ENCODE measurements at places on chromosomes 6 and 20. TPM values are rescaled to one million over a fixed set of nuclear protein-coding genes. Genes with fewer than 3 reads are reported as not detected.

DNA sequence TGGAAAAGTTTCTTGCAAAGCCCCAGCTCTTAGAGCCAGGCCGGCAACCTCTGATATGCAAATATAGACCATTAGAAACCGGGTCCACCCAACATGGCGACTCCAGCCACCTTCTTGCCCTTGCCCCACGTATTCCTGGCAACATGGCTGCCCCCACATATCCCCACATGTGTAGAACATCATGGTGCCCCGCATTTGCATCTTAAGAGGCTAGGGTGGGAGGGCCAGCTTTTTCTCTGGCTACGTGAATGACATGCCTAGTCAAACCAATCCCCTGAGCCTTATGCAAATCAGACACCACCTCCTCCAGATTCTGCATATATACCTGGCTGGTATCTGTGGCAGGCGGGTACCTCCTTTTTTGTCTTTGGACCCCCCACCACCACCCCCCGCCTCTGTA lies 106.1 kb upstream of the PTPRT start:
- DNase-seq, result no peak

Gene SLC22A1
- polyA plus RNA-seq, result 0.53 TPM

Gene TFAP2C
- 1.2 TPM for polyA plus RNA-seq

GRCh38 chr6:137240168-137240567 lies 21.0 kb upstream of the IFNGR1 start:
- DNase-seq, result no peak

Gene CTCFL
- 1.6 TPM for polyA plus RNA-seq

Gene SMIM26
- 77.5 TPM for polyA plus RNA-seq

Gene PTCRA
- 0.47 TPM for polyA plus RNA-seq

DNA sequence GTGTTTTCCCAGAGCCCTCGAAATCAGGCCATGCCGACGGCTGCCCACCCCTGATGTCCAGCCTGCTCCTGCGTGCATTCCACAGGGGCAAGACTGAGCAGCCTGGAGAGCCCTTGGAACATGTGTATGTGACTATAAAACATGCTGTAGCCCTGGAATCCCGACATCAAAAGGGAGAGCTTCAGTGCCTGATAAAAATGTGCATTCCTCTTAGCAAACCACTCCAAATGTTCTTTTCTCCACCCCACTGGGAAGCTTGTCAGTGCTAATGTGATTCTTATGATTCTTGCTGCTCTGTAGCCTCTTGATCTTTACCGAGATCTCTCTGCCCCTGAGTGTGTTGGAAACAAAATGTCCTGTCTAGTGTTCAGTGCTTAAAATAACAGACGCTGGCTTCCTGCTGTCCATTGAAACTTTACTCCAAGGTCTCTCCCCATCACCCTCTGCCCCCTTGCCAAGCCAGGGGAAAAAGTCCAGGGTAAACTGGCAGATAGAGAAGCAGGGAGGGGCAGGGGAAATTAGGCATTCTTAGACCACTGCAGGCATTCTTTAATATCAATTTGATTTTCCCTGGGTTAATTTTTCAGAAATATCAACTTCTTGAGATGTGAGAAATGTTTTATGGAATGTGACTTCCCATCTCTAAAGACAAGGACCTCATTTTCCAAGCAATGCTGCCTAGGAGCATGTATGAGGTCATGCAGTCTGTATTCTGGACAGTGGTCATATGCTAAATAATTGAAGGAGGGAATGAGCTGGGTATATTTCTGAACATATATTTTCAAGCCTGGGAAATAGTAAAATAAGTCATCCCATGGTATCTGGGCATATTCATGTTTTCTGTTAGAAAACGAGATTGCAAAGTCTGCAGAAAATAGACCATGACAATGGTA lies 73.8 kb upstream of the ISM1 start:
- no peak for DNase-seq

- DNase-seq, result no peak
These were observed 60.6 kb downstream of the FOXA2 start for GRCh38 chr20:22523499-22524392.

GRCh38 chr6:20279608-20280287 lies 67.5 kb upstream of the MBOAT1 start:
- no peak for DNase-seq

DNA sequence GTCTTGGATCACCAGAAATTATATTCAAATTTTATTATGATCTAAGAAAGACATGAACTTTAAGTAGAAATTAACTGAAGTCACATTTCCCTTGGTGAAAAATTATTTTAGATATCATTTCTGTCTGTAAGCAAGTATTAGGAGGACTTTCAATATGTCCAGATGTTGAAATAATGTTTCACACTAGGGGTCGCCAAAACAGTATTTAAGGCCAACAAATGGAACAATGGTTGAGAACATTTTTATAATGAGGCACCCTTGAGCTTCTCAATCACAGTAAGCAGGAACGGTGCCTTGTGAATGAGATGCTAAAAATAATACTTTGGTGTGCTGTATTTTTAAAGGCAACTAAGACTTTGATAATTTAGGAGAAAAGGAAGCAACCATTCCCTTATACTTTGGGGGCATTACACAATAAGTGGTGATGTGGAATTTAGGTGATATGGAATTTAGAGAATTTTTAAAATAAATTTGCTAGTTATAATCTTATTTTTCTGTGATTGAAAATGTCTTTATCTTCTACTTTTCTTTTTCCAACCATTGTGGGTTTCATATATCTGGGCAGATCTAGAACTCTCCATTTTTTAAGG lies 9.6 kb upstream of the SF3B5 start:
- no peak for DNase-seq

Gene TGM2
- 38.1 TPM for polyA plus RNA-seq

Gene CLPSL2
- not detected for polyA plus RNA-seq

DNA sequence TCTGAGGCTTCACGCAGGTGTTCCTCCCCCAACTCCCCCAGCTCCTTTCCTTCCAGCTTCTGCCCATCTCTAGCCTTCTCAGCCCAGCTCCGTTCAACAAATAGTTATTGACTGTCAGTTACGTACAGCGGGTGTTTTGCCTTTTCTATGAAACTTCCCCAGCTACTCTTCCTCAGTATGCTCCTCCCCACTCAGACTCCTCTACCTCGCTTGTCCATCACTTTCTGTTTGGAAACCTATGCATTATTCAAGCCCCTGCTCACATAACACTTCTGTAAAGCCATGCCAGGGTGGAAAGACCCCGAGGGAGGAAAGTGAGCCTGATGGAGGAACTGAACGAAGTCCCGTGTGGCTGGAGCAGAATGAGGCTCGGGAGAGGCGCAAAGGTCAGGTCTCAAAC lies 44.2 kb upstream of the NR2E1 start:
- no peak for DNase-seq

DNA sequence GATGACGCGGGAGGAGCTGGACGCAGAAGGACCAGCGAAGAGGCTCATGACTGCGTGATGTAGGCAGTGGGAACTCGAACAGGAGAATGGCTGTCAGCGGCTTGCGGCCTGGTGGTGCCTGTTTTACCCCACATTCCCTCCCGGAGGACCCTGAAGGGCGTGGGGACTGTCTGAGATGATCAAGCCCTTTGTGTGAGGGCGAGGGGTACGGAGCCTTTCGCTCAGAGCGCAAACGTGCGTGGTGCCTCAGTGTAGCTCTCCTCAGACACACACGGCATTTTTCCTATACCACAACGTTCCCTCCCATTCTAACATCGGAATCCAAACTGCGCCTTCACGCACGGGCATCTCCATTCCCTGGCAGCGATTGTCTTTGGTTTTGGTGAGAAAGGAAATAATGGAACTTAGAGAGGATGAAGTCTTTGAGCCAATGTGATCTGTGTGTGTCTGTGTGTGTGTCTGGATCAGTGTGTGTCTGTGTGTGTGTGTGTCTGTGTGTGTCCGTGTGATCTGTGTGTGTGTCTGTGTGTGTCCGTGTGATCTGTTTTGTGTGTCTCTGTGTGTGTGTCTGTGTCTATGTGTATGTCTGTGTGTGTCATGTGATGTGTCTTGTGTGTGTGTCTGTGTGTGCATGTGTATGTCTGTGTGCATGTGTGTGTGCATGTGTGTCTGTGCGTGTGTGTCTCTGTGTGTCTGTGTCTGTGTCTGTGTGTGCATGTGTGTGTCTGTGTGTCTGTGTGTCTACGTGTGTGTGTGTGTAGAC lies 5.3 kb downstream of the PTK6 start:
- DNase-seq, result no peak

DNA sequence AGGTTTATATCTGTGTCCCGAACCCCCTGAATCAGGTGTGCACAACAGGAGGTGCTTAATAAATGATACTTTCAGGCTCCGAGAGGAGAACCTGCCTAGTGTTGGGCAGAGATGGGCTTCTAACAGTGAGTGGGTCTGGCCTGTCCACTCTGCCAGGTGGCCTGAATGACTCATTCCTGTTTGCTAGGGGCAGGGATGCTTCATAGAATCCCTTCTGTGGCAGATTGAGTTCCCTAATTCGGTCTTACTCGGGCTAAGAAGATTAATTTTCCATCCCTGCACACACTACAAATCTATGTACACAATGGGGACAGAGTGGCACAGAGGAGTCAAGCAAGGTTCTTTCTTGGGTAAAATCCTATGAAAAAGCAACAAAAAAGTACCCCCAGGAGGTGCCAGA lies 19.8 kb downstream of the SDC4 start:
- DNase-seq, result no peak

DNA sequence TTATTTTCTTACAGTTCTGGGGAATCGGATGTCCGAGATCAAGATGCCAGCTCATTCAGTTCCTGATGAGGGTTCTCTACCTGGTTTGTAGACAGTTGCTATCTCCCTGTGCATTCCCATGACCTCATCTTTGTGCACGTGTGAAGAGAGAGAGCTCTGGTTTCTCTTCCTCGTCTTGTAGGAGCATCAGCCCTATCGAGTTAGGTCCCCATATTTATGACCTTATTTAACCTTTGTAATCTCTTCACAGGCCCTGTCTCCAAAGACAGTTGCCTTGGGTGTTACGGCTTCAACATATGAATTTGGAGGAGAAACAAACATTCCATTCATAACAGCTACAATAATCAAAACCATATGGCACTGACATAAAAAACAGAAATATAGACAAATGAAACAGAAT lies 455.3 kb downstream of the HACE1 start:
- DNase-seq, result no peak

GRCh38 chr20:62977613-62978560 lies 25.4 kb downstream of the SLC17A9 start:
- DNase-seq, result no peak

DNA sequence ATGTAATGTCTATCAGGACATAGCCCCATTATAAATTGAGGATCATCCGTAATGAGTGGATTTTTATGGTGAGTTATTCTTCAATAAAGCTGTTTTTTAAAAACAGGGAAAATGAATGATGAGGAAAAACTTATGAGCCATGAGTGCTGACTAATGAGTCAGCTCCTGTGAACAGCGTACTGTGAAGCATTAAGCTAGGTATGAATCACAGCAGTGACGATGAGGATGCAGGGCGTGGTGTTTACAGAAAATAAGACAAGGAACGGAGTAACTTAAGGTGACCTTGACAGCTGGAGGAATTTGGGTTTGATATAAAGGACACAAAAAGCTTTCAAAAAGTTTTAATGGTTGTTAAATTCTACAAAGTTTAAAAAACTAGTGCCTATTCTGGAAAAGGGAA lies 96.3 kb downstream of the FOXF2 start:
- DNase-seq, result no peak

GRCh38 chr6:38518511-38519304 lies 121.0 kb downstream of the BTBD9 start:
- DNase-seq, result no peak

Gene SLPI
- not detected for polyA plus RNA-seq

DNA sequence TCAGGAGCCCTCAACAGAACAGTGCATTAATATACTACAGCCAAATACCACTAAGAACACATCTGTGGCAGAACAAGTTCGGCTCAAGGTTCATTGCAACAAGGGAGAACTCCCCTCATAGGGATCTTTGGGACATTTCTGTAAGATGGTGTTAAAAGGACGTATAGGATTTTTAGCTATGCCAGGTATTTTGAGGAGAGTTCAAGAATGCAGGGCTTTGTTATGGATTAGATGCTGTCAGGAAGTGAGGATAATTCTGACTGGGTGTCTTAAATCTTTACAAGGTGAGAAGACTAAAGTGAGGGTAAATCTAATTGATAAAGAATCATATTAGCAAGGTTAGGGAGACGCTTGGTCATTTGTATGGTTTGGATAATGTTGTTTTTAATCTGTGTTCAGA lies 83.7 kb upstream of the AHI1 start:
- no peak for DNase-seq

DNA sequence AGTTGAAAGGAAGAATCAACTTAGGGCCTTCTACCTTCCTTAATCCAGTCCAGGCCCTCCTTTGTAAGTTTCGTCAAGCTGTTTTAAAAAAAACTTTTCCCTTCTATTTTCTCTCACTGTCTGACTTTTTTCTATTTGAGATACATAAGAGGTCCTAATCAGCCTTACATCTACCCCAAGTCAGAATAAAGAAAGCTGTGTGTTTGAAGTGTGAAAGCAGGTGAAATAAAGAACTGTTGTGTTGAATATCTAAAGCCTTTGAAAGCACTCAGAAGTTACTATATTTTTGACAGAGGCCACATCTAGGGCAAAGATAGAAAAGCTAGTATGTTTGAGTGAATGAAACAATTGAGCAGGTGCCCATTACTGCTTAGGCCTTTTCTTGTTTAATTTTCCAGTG lies 35.5 kb downstream of the SH3BGRL2 start:
- no peak for DNase-seq

DNA sequence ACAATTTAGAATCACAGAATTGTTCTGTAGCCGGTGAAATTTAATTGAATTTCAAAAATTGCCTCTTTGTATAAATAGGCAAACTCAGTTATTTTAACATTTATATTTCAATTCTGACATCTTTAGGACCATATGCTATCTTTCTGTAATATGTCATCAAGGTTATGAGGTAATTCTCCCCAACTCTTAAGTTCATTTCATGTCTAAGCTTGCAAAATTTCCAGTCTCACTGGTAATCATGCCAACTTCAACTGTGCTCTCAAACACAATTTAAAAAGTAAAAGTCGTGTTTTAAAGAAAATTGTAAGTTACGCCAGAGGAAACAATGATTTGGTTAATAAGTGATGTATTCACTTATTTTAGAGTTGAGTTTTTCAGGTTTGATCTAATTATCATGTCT lies 1.4 kb downstream of the NCOA7 start:
- DNase-seq, result no peak

- DNase-seq, result no peak
These were observed 606.0 kb downstream of the DHX35 start for GRCh38 chr20:39568109-39568508.

- no peak for DNase-seq
These were observed 109.7 kb upstream of the GMDS start for GRCh38 chr6:2355150-2355549.

Gene NECAB3
- 19.4 TPM for polyA plus RNA-seq

- no peak for DNase-seq
These were observed 60.5 kb downstream of the RSPH3 start for GRCh38 chr6:158939255-158940159.

GRCh38 chr20:10321138-10321717 lies 102.6 kb downstream of the SNAP25 start:
- DNase-seq, result no peak

DNA sequence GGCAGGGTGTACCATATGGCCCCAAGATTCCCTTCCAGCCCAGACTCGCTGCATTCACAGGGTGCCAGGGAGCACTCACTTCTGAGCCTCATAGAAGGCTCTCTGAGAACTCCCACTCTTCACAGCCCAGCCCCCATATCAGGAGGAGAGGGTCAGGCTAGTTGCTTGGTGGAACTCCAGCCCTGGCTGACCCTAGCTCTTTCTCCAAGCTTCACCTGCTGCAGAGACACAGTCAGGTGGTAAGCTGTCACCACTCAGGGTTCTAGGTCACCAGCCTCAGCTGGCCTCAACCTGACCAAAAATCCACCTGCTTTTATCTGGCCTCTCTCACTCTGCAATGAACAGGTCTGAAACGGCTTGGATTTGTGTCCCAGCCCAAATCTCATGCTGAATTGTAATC lies 162.7 kb upstream of the MLN start:
- DNase-seq, result no peak

Gene CRYBG1
- polyA plus RNA-seq, result 27.9 TPM

Measured in left renal cortex interstitium (tissue), 4 donors.